ENCODE measurements at places on chromosomes 1 and 21.
A peak's percentile ranks its signal among the peaks of the same experiment; 100 is the strongest.

GRCh38 chr21:42223826-42224575, 5.1 kb downstream of the ABCG1 start:
- DNase-seq = no peak

DNA sequence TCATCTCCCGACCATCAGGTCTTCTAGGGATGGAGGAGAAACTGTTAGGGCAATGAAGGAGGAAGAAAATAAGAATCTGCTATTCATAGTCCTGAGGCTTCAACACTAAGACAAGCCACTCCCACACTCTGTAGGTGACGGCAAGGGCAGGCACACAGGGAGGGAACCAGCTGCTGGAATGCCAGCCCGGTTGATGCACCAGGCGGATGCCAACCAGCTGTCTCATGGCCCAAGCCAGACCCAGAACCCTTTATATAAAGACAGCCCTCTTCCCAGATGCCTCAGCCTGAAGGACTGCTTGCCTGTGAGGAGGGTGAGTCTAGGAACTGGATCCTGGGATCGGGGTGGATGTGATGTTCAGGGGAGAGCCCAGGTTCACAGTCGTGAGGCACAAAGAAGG, at the start of gene KPRP:
TSS of gene KPRP (plus strand) at position 279 of the 400 bp plus-strand sequence. CDS start 1,564 bp downstream, outside the sequence.
- no peak for DNase-seq

- DNase-seq = no peak
Measured at GRCh38 chr1:216854836-216855484, 131.7 kb upstream of the ESRRG start.

DNA sequence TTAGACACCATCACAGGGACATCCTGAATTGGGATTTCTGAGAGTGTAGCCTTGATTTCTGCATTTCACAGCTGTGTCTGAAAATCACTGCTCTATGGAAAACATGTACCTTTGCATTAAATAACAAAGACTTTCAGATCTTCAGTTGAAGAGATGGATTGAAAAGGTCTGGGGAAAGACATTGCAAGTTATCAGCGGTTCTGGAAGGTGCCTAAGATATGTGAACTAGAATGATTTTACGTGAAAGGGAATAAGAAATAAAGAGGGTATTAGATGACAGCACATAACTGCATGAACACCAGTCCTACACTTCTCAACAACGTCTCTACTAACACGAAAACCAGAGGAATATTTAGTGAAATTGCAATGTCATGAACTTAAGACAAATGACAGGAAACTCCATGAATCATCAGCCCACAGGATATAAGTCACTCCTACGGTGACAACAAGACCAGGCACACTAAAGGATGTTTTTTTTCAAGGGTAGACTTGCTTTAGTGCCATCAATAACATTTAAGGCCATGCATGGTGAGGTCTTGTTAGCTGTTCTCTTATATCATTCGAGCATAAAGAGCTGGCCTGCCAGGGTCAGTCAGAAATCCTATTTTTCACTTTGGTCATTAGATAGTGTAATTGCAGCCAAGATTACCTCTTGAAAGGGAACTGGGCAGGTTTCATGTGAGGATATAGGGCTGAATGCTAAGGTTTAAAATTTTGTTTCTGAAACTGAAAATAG, 283.1 kb downstream of the GRIK1 start:
- DNase-seq = no peak

DNA sequence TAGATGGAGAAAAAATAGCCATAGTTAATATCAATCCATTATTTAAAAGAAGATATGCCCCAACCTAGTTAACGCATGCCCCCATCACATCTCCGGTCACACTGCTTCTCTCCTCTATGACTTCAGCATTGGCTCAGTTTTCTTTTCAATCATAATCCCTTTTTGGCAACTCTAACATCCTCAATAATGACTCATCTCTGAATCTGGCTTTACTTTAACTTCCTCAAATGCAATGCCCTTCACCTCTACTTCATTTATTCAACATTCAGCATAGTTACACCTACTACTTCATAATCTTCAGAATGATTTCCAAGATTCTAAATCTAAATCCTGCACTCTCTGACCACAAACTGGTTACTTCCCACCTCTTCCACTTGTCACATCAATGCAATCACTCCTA, 417.3 kb downstream of the USH2A start:
- DNase-seq = no peak

DNA sequence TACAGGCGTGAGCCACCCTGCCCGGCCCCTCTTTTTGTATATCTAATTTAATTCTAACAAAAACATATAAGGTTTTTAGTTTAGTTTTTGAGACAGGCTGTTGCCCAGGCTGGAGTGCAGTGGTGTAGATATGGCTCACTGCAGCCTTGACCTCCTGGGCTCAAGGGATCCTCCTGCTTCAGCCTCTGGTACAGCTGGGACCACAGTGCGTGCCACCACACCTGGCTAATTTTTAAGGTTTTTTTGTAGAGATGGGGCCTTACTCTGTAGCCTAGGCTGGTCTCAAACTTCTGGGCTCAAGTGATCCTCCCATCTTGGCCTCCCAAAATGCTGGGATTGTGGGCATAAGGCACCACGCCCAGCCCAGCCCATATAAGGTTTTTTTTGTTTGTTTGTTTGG, 18.8 kb downstream of the ENSA start:
- no peak for DNase-seq

GRCh38 chr1:228734881-228735801, at the start of gene RHOU:
Gene RHOU (plus strand): TSS chr1:228735479. CDS start chr1:228735743, 264 bp downstream.
- DNase-seq = peak; percentile 84
